COR-L47 (cell line): ENCODE measurements at places on chromosomes 16 and 17.

GRCh38 chr16:22318690-22319358 is 21.6 kb downstream of the POLR3E start:
- DNase-seq, result no peak

GRCh38 chr17:77130525-77130924 is 10.2 kb upstream of the SEC14L1 start:
- no peak for DNase-seq

DNA sequence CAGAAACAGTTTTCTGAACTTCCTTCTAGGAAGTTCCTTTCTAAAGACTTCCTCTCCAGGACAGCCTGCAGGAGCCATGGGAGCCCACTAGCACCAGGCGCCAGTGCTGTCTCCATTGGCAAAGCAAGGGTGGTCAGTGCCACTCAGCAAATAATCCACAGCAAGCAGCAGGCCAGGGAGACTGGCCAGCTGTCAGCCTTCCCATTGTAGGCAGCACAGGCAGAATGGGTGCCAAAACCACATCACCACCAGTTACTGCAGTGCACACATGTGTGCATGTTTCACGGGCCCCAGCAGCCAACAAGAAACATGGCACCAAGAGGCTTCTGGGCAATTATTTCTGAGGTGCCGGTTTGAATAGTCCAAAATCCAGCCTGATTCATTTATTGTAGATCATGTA is 26.7 kb downstream of the DNASE1 start:
- no peak for DNase-seq

DNA sequence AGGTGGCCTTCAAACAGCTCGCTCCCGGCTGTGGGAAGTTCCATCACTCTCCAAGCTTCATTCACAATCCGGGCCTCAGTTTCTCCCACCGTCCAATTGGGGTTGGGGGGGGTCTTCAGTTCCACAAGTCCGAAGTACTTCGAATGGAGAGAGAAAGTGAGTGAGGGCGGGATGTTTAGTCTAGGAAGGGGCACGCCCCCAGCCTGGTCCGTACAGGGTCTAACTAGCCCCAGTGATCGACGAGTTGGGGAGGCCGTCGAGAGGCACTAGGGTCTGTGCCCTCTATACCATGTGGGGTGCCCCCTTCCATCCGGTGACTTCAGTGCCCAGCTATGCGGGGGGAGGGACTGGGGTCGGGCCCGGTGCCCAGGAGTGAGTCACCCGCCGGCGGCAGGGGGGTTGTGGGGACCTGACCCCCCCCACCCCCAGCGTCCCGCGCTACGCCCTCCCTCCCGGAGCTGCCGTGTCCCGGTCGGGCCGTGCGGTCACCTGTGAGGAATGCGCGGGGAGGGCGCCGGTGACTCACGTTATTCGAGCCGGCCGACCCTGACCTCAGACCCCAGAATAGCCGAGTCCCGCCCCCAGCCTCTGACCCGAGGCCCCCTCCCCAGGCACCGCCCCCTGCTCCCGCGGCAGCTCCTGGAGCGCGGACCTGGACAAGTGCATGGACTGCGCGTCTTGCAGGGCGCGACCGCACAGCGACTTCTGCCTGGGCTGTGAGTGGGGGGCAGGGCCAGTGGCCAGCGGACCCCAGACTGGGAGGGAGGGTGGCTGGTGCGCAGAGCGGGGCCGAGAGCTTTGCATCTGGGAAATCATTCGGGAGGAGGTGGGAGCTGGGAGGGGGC is 658 bp downstream of the TNFRSF12A start:
- no peak for DNase-seq

- DNase-seq, result no peak
Measured at GRCh38 chr17:44074911-44075285, 4.4 kb downstream of the G6PC3 start.

DNA sequence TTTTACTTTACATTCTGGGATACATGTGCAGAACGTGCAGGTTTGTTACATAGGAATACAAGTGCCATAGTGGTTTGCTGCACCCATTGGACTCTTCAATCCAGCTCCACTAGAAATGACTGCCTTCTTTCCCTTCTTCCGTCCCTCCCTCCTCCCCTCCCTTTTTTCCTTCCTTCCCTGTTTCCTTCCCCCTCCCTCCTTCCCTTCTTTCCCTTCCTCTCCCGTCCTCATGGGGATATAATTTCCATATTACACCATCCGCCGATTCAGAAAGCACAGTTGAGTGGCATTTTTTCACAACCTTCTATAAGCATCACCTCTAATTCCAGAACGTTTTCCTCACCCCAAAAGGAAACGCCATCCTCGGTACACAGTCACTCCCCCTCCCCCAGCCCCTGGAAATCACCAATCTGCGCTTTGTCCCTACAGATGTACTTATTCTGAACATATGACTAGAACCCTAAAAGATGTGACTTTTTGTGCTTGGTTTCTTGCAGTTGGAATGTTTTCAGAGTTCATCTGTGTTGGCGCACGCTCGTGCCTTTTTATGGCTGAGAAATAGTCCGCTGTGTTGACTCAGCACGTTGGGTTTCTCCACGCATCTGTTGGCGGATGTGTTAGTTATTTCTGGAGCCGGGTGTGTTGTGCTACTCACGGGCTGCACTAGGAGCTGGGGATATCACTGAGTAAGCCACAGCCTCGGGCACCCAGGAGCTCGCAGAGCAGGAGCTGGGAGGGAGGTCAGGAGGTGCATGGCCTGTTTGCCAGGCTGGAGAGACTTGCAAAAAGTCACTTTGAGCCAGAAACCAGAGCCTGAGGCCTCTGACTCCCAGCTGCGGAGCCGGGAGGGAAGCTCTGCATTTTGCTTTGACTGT is 336.4 kb downstream of the SEC14L1 start:
- no peak for DNase-seq

DNA sequence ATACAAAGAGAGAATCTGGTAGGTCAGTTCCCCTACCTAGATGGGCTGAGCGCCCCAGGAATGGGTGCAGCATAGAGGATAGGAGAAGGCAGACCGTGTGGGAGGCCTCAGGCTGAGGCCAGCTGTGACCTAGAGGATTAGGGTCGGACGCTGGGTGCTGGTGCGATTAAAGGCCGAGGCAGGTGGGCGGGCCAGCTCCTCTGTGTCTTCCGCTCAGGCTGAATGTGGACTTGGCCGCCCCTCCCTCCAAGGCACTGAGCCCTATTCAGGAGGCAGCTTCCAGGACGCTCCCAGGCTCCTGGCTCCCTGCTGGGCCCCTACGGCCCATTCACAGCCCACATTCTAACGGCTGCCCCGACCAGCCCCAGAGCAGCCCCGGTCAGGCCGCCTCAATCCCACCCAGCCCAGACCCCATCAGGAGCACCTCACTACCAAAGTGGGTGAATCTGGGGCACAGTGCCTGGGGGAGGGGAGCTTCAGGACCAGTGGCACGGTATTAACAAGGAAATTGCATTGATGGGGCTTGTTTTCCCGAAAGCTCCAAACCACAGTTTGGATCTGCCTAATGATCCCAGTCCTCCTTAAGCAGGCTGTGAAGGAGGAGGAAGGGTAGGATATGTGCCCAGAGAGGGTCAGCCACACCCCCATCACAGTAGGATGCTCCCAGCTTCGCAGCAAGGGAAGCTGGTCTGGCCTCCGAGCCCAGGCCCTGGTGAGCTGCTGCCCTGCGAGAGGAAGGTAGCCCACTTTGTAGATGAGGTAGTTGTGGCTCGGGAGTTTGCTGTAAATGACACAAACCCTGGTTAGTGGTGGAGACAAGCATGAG is 14.5 kb downstream of the RHBDL3 start:
- no peak for DNase-seq

DNA sequence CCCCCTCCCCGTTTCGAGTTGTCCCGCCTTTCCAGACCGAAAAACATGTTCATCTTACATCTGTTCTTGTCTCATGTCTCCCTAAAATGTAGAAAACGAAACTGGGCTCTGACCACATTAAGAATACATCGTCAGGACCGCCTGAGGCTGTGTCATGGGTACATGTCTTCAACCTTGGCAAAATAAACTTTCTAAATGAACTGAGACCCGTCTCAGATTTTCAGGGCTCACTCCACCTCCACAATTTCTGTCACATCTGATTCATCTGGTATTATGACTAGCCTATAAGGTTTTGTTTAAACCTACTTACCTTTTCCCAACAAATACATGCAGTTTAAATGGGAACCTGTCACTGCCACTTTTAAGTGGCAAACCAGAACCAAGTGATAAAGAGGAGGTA is 621 bp downstream of the SDR42E1 start:
- DNase-seq, result no peak

GRCh38 chr17:50149091-50149416 is 1.4 kb downstream of the PPP1R9B start:
- DNase-seq, result no peak

- no peak for DNase-seq
Measured at GRCh38 chr17:20926532-20926931, 116.3 kb downstream of the USP22 start.

DNA sequence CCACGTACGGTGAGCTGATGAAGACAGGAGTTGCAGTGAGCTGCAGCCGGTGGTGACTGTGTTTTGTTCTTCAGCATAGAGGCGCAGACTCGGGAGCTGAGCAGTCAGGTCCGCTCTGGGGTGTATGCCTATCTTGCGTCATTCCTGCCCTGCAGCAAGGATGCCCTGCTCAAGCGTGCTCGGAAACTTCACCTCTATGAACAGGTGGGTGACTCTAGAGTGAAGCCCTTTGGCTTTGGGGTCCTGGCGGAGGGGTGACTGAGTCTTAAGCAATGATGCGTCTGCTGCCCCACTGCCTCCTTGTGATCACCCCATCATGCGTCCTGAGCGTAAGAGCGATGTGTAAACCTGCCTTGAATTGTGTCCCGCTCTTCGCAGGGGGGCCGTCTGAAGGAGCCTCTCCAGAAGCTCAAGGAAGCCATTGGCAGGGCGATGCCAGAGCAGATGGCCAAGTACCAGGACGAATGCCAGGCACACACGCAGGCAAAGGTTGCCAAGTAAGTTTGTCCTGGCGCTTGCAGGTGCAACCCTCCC is 22.9 kb downstream of the UBN1 start:
- DNase-seq, result no peak

DNA sequence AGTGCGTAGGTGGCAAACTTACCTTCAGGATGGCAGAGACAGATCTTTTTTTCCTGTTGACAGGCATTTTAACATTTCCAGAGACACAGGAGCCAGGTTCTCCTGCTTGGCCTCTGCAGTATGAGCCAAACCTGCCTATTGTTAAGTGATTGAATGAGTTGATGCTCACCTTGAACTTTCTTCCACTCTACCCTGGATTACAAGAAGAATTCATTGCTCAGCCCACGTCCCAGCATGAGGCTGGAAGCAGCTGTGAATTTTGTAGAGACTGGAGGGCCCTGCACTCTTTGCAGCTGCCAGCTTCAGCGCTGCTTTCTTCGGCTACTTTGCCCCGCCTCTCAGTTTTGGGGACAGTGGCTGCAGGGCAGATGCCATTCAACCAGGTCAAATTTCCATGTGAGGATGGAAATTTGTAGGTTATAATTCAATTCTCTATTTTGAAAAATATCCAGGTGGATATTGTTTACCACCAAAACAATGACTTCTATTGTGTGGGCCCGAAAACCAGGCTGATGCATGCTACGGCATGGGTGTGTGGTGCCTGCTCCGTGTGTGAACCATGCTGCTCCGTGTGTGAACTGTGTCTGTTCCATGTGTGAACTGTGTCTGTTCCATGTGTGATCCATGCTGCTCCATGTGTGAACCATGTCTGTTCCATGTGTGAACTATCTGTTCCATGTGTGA is 75.2 kb upstream of the METTL9 start:
- DNase-seq, result no peak

- DNase-seq, result no peak
Measured at GRCh38 chr16:68313116-68313515, 2.3 kb downstream of the PRMT7 start.

- no peak for DNase-seq
Measured at GRCh38 chr17:37847811-37848331, 76.3 kb upstream of the TBC1D3K start.

DNA sequence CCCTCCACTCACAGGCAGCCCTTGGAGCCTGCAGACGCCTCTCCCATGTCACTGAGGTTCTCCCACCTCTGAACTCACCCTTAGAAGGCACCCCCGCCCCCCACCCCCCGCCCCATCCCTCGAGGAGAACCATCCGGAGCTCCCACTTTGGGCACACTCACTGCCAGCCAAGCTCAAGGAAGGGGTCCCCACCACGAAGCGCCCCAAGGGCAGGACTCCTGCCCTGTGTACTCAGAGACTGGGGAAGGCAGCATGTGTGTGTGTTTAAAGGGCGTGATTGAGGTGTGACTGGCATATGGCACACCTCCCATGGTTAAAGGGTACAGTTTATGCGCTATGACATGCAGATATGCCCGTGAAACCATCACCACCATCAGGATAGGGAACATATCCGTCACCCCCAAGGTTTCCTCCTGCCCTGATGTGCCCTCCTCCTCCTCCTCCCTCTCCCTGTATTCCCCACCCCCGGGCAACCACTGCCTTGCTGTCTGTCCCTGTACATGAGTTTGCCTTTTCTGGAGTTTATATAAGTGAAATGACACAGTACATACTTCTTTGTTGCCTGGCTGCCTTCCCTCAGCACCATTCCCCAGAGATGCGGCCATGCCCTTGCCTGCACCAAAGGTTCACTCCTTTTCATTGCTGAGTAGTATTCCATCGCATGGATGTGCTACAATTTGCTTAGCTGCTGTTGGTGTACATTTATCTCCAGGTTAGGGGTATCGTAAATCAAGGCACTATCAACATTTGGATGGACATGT is 14.0 kb upstream of the RBFOX3 start:
- no peak for DNase-seq

DNA sequence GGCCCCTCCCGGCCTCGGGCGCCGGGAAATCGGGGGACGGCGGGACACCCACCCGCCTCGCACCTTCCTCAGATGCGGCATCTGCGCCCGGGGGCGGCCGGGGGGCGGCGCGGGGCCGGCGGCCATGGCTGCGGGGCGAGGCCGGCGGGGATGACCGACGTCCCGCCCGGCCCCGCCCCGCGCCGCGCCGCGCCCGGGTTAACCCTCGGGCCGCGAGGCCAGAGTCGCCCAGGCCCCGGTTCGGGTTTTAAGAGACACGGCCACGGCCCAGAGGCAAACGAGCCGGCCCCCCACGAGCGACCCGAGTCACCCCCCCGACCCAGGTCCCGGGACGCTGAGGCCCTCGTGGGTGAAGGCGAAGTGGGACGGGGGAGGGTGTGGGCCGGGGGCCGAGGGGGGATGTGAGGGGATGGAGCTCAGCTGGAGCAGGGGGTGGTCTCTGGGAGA is at the start of gene RGS11:
Gene RGS11, minus strand, starts transcription at position 159 of the 447 bp plus-strand sequence. Its CDS starts 33 bp downstream, at position 126.
- no peak for DNase-seq

GRCh38 chr17:37067555-37068111 is 118.9 kb downstream of the AATF start:
- DNase-seq, result no peak

GRCh38 chr17:72886622-72887021 is 205.9 kb downstream of the SLC39A11 start:
- no peak for DNase-seq
